ENCODE measurements at places on chromosomes 1 and 21.

- DNase-seq, result no peak
Measured at GRCh38 chr1:64229307-64229706, 25.9 kb downstream of the UBE2U start.

DNA sequence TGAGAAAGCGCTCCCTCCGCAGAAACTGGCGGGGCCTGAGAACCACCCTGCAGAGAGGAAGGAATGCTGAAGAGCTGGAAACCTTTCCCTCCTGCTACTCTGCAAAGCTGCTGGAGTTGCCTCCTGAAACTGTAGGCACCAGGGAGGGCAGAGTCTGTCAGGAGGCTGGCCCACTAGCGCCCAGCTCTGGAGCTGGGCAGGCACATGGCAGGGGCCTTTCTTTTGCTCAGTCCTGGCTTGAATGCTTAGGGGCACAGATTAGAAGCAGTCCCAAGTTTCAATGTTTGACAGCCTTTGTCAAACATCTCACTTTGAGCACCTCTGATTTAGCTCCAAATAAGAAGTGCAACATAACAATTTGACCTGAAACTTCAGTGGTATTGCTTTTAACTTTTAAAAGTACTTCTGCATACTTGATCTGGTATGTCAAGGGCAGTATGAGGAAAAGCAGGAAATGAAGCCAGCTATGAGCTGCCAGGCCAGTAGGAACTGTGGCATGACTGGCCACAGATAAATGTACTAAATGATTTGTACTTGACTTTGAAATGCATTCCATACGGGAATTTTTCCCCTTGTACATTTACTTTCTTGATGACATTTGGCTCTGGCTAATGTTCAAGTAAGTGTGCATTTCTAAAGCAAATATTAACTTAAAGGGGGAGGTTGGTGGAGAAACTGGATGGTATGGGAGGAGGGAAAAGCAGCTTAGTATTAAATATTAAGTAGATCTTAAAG is 7.2 kb downstream of the C1orf116 start:
- no peak for DNase-seq

- no peak for DNase-seq
Measured at GRCh38 chr1:220750131-220750515, 2.0 kb downstream of the MTARC2 start.

GRCh38 chr1:18146886-18147285 is 39.3 kb downstream of the IGSF21 start:
- no peak for DNase-seq

All from activated CD4-positive, alpha-beta T cell treated with anti-CD3 and anti-CD28 coated beads, Interleukin-2, amount 50 U/mL, for 1 hour (primary cell).